Fibroblast of upper back skin (primary cell): ENCODE measurements at places on chromosomes 16 and 17.

- no peak for DNase-seq
Observed at GRCh38 chr16:10485698-10486382, 94.6 kb downstream of the EMP2 start.

DNA sequence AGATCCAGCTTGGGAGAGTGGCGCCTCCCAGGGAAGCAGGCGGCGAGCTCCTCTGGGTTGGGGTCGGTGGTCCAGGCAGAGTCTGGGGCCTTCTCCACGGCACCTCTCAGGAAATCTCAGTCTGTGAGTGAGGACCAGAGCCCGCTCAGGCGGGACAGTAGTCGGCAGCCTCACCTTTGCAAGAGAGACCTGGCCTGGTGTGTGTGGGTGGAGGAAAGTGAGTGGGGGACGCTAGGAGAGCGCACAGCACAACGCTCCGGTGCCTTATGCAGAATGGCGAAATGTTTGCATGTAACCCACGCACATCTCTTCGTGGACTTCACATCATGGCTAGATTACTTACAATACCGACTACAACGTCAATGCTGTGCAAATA lies 2.2 kb downstream of the AHSP start:
- DNase-seq: no peak

DNA sequence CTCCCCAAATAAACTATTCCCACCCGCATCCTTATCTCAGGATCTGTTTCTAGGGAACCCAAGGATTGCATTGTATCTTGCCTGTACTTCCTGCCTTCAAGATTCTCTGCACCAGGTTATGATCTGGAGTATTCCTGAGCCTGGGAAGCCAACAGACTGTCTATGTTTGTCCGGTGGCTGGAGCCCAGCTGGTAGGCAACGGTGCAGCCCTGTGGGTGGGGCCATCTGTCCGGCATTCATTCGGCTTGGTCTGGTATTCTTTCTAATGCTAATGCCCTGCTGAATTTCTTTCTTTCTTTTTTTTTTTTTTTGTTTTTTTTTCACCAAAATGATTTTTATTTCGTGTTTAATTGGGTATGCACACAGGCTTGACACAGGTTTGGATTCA lies 20.7 kb upstream of the TVP23A start:
- no peak for DNase-seq

DNA sequence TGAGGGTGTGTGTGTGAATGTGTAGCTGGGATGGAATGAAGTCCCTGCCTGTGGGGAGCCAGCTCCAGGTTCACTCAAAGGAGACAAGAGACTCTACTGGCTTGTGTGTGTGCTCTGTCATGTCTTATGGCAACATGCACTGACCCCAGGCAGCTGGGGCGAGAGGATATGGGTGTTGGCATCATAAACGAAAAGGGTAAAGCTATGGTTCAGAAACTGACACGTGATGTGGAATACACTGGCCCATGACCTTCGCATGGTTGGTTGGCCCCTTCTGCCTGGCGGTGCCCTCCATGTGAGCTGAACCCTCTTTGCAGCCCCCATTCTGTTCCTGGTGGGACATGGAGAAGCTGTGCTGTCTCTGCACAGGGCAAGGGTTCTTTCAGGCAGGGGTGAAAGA lies 21.9 kb downstream of the ZNF750 start:
- DNase-seq: no peak

- no peak for DNase-seq
Observed at GRCh38 chr16:24347556-24347955, 91.4 kb downstream of the CACNG3 start.

DNA sequence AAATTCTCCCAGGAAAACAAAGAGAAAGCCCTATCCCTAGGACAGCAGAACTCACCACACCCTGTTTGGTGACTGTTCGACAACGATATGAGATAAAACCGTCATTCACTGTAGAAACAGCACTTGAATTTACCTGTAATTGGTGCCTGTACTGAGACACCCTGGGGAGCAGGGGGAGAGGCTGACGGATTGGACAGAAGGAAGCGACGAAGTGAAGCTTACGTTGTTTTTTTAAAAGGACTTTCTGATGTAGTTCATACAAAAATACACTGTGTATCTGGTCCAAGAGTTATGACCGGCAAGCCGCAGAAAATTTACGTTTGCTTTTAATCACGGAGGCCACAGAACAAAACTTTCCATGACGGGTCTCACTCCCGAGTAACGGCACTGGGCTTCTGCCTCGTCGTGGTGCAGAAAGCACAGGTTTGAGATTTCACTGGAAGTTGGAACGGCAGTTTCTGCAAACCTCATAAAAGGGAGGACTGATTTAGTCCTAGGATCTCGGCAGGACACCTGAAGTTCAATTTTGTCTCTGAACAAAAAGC lies 9.7 kb downstream of the NXN start:
- DNase-seq: no peak

DNA sequence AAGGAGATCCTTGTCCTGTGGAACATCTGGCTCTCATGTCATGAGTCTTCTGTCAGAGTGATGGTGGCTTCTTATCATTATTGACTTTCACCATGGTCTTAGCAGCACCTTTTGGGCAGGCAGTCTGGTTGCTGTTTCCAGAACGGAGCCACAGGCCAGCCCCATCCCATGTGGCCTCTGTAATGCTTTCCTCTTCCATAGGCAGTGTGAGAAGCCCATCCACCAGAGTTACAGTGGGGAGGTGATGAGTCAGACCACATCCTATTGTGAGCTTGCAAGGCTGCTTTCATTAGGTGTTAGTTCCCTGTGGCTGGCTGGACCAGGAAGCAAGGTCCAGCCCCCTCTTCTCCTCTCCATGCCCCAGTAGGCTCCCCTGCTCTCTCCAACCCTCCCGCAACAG lies 30.8 kb upstream of the SPACA3 start:
- peak; percentile 22 for DNase-seq

GRCh38 chr16:10080051-10080772 lies 102.0 kb downstream of the GRIN2A start:
- DNase-seq: peak; percentile 96

DNA sequence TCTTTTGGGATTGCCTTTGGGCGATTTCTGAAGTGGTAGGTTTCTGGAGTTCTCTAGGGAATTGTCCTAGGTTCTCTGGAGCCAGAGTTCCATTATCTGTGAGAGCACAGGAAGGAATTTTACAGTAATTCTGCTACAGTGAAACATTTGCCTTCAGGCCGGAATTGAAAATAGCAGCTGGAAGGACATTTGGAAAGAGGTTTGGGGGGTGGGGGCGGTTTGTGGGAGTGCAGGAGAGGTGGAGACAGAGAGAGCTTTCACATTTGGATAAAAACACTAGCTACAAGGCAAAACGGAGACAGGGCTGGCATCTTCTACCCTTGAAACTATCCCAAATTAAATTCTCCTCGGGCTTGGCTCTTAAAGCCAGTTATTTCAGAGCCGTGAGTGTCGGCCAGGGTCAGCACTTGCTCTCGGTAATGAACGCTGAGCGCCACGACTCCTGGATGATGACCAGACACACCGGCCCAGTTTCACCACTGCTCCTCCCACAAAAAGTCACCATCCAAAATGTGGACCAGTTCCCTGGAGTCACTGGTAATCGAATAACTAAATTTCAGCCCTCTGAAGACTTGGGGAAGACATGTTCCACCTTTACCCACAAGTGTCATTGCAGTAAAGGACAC lies 67.7 kb upstream of the TANC2 start:
- peak; percentile 23 for DNase-seq

DNA sequence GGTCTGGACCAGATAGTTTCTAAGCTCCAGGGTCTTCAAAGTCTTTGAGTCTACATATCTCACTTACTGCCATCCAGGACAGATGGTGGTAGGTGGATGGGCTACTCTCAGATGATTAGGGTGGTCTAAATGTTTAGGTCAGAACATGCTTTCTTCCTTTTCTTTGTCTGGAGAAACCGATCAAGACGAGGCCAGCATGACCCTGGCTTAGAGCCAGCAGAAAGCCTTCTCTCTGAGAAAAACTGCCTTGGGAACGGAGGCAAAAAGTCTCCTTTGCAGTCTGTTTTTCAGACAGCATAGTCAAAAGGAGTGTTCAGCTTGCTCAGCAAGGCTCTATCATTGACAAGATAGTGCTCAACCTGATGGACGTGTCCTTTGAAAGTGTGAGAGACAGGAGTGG lies 48.8 kb downstream of the SPACA3 start:
- DNase-seq: no peak

- no peak for DNase-seq
Observed at GRCh38 chr17:1978396-1978949, 46.7 kb downstream of the RTN4RL1 start.

- DNase-seq: no peak
Observed at GRCh38 chr16:25224731-25225319, 8.1 kb downstream of the AQP8 start.

- DNase-seq: peak; percentile 14
Observed at GRCh38 chr16:52069866-52070265, 477.1 kb downstream of the TOX3 start.

DNA sequence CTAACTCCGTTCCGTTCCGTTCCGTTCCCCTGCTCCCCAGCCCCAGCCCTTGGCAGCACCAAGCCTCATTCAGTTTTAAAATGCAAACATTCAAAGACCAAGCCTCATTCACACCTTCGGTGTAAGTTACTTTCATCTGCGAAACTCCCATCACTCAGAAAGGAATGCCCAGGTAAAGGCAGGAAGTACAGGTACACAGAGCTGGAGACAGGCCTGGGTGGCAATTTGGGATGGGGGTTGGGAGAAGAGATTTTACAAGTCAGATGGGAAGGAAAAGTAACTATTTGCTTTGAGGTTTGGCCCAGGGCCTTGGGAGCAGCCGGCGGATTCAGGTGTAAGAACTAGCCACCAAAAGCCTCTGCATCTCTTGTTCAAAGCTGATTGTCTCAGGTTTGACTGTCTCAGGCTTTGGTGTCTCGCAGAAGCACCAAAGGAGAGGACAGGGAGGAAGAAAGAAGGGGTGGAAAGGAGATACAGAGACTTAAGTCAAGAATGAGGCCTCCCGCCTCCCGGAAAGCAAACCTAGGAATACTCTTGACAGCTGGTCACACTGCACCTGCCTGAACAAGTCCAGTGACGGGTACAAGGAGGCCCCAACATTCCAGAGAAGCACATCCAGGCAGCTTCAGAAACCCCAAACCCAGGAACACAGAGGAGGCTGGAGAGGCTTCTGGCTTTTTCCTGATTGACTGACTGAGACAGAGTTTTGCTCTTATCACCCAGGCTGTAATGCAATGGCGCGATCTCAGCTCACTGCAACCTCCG lies 54.7 kb downstream of the NXN start:
- DNase-seq: no peak

DNA sequence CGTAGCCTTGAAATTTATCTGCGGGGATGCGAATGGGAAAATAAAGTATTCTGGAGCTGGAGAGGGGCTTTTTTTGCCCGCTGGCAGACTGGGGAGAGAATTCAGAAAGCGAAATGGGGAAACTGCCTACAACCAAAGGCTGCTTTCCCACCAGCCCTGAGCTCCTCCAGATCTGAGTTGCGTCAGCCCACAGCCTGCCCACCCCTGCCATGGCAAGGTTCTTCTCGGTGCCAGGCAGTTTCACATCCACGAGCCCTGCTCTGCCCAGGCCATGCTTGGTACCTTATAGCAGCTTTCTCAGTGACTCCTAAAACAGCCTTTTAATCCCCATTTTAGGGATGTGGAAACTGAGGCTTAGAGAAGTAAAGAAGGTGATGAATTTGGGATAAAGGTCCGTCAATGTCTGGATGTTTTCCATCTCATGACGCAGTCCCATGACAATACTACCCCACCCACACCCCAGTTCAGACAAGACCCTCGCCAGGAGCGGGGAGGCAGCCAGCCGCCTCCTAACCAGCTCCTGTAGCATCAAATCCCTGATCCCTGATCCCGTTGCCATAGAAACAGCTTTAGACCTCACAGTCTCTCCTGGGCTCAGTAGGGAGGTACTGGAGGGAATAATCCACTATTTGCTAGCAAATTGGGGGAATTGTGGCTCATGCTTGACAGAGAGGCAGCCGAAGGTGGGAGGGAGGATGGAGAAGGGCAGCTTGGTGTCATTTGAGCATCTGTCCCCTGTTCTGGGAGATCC lies 113.5 kb downstream of the MGAT5B start:
- DNase-seq: no peak

DNA sequence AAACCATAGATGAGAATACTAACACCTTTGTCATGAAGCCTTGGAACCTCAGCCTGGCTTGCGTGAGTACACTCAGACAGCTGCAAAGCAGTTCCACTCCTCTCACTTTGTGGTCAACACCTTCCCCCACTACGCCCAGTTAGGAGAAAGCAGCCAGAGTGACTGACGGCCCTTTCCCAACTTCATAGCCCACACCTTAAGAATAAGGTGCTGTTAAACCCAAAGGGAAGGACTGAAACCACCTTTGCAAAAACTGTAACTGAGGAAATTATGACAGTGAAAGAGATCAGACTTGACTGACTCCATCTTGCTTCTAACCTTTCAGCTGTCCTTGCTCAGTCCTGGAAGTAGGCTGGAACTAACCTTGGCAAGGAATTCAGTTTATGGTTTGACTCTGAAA lies 13.7 kb downstream of the N4BP1 start:
- no peak for DNase-seq

DNA sequence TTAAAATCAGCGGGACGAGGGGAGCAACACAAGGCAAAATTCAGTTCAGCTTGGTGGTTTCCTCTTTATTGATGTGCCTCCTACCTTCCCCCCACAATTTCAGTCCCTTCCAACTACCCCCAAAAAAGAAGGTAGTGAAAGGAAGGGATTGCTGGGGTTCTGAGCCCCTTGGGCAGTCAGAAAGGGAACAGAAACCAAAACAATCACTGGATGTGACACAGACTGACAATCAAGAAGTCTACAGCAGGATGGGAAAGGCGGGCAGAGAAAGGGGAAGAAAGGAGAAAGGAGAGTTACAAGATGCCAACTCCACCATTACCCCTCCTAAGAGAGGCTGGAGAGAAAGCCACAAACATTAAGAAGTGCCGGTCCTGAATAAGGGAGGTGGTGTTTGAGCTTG lies 1.1 kb upstream of the PHF23 start:
- no peak for DNase-seq

GRCh38 chr17:77851921-77852320 lies 106.6 kb upstream of the TNRC6C start:
- DNase-seq: no peak
